ENCODE measurements at places on chromosomes 13 and 19.

DNA sequence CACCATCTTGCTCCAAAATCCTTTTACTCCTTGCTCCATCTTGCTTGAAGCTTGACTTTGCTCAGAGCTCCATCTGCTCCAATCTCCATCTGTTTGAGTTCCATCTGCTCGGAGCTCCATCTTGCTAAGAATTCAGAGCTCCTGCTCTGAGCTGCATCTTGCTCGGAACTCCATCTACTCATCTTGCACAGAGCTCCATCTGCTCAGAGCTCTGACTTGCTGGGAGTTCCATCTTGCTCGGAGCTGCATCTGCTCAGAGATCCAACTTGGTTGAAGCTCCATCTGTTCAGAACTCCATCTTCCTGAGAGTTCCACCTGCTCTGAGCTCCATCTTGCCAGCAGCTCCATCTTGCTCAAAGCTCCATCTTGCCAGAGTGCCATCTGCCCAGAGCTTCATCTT lies 80.6 kb upstream of the ZNF98 start:
- no peak for DNase-seq

DNA sequence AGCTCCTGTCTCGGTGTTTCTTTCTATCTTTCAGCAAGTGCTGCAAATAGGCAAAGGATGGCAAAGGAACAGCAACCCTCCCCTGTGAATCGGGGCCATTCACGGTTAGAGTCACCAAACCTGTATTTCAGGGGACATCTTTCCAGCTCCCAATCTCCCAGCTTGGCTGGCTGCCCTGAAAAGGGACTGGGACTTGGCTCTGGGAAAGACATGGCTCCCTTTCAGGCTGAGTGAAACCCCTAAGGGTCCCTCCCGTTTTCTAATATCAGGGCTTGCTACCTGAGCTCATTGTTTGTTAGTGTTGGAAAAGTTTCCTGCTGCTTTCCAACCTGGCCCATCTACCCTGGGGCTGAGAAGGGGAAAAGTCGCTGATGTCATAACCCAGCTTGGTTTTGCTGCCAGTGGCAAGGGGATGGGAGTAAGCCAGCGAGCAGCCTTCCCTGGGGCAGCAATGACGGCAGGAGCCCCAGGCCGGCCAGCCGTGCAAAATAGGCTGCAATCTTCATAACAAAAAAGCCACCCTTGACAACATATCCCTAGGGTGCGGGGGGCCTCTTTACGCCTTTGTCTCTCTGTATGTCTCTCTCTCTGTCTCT lies 29.9 kb downstream of the SERP2 start:
- no peak for DNase-seq

- no peak for DNase-seq
These were observed 13.1 kb upstream of the GTF3A start for GRCh38 chr13:27411341-27411740.

DNA sequence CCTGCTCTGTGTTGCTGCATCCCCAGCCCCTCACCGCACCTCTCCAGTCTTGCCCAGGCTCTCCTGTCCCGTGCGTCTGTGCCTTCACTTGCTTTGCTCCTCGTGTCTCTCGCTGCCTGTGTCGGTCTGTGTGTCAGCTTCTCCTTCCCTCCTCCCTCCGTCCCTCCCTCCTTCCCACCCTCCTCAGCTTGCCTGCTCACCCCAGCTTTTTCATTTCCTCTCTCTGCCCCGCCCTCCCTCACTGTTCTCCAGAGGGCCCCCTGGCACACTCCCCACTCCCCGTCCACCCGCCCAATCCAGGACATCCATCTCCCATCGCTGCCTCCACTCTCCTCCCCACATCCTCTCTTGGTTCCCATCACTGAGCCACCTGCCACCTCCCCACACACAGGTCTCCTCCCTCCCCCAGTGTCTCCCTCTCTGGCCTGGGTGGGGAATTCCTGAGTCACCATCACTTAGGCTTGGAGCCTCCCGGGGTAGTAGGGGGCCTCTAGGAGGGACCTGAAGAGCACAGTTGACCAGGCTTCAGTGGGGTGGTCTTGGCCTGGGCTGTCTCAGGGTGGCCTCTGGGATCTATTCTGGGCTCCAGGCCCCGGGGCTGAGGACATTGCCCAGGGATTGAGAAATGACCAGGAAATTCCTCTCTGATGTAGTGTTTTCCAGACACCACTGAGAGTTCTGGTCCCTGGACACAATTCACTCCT lies at the start of gene PTGIR:
Gene PTGIR, minus strand, starts transcription at position 132 of the 704 bp plus-strand sequence. CDS start 864 bp downstream, outside the sequence.
- peak; percentile 81 for DNase-seq

DNA sequence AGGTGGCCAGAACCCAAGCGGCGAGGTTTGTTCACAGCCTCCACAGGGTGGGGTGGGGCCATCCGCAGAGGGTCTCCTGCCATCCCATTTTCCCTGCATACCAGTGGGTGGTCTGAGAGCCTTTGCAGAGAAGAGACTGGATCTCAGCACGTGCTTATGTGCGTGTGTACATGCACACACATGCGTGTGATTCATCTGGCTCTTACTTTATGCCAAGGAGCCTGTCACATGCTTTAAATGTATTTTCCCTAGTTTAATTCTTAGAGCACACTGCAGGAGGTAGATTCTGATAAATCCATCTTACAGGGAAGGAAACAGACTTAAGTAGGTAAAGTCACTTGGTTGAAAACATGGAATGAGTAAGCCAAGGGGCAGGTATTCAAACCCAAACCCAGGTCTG lies 47.1 kb downstream of the CAPN12 start:
- DNase-seq, result no peak

DNA sequence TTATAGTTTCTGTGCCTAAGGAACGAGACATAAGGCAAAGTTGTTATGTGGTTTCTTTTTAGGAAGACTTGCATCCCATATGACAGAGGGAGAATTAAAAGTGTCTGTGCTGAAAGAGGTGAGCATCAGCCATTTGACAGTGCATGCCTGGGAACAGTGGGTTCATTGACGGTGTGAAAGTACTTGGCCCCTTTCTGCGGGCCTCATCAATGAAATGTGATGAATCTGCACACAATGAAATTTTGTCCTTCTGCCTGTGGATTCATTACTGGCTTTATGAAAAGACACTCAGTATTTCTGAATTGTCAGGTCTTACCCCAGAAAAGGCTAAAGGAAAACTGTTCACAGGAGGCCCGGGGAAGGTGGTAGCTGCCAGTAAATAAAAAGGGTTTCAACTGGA lies 295.8 kb downstream of the FOXO1 start:
- no peak for DNase-seq

DNA sequence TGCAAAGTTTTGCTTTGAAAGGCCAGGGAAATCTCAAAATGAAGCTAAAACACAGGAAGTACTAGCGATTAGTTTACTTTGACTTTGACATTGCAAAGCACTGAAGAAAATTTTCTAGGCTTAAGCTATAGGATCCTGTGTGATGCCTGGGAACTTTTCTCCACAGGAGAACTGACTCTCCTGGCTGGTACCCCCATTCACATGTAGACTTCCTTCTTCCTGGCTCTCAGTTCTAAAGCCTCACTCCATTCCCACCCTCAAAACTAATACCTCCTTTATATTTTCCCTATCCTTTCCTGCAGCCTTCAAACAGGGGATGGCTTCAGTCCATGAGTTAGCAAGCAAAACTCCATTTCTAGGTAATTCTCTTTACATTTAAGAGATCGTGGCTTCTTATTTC lies 189.5 kb downstream of the SLITRK1 start:
- DNase-seq, result no peak

DNA sequence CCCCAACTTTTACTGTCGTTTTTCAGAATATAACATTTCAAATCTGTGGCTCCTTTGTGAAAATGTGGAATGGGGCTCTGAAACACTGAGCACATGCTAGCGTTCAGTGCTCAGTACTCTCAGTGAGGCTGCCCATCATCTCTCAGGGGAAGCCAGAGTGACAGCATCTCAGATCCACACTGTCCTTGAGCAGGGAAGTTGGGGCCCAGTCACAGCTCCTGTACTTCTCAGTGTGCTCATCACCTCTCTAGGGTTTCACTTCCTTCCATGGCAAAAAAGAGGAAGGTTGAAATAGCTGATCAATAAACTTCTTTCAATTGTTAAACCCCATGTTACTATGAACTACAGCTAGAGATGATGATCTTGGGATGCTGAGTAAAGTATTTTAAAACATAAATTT lies 565.9 kb upstream of the SPRY2 start:
- no peak for DNase-seq

GRCh38 chr13:58051807-58052375 lies 420.3 kb downstream of the PCDH17 start:
- no peak for DNase-seq

GRCh38 chr19:9885077-9885552 lies 50.0 kb downstream of the PIN1 start:
- DNase-seq, result peak; percentile 51

DNA sequence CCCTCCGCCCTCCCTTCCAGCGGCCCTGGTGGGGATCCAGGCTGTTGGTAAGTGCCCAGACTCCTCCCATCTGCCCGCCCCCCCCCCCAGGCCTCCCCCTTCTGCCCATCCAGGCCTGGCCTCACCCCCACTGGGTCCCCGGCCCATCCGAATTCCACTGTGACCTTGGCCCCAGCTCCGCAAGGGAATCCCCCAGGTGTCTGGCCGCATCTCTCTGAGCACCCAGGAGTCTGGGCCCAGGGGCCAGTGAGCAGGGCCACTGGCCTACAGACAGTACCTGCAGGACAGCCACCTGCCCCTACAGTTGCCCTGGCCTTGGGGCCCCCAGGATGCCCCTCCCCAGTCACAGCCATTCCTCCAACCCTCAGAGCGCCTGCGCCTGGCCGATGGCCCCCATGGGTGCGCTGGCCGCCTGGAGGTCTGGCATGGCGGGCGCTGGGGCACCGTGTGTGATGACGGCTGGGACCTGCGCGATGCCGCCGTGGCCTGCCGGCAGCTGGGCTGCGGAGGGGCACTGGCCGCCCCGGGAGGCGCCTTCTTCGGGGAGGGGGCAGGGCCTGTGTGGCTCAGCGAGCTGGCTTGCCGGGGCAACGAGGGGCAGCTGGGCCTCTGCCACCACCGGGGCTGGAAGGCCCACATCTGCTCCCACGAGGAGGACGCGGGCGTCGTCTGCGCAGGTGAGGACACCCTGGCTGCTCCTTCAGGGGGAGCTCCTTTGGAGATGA lies 912 bp downstream of the SSC5D start:
- peak; percentile 36 for DNase-seq

DNA sequence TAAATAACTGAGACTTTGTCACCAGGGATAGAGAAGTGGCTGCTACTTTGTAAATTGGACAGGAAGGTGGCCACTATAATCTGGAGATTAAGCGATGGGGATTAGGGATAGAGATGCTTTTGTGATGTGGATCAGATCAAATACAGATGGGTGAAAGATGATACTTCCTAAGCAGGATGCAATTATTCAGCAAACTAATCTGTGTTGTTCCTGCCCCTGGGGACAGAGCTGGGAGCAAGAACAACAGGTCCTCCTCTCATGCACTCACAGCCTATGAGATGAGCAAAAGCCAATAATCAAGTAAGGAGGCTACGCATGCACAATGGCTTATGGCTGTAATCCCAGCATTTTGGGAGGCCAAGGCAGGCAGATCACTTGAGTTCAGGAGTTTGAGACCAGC lies 4.6 kb downstream of the RGL3 start:
- no peak for DNase-seq

GRCh38 chr13:46577696-46578589 lies 25.0 kb downstream of the LRCH1 start:
- no peak for DNase-seq

GRCh38 chr13:84086847-84087162 lies 204.5 kb upstream of the SLITRK1 start:
- DNase-seq, result no peak

- no peak for DNase-seq
These were observed 4.0 kb downstream of the TCF3 start for GRCh38 chr19:1648459-1648849.

- no peak for DNase-seq
These were observed 313.2 kb downstream of the SHISA2 start for GRCh38 chr13:25738342-25739196.

GRCh38 chr13:92487238-92487637 lies 739.4 kb upstream of the GPC6 start:
- DNase-seq, result no peak

DNA sequence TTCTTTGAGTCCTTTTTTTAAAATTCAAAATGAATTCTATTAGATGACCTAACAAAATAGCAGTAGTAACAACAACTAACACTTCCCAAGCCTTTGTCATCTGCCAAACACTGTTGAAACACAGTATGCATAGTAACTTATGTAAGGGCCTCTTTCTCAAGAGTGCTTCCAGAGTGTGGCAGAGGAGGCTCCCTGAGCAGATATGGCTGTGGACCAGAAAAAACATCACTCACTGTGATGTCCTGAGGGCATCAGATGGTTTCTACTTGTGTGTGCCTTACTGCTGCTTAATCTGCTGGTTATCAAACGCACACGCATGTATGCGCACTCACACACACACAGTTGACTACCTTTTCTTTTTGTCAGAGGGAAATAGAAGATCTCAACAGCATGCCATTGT lies 110.8 kb downstream of the DLEU7 start:
- no peak for DNase-seq

- DNase-seq, result no peak
These were observed 34.9 kb upstream of the METTL21C start for GRCh38 chr13:102729560-102730270.

DNA sequence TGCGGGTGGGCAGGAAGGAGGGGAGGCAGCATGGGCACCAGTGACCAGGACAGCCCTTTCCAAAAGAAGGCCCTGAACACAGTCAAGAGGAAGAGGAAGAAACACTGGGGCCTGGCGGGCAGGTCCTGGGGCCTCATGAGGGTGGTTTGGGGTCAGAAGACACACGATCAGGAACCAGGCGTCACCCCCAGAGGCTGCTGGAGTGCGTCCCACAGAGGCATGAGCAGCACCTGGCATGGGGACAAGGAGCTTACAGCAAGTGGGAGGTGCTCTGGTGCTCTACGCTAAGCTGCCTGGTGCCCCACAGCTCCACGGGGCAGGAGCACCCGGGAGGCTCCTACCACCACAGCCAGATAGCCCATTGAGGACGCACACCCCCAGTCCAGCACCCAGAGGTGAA lies 20.0 kb downstream of the ELL start:
- DNase-seq, result peak; percentile 75

GRCh38 chr19:54017261-54017660 lies 25.8 kb downstream of the CACNG6 start:
- DNase-seq, result no peak

DNA sequence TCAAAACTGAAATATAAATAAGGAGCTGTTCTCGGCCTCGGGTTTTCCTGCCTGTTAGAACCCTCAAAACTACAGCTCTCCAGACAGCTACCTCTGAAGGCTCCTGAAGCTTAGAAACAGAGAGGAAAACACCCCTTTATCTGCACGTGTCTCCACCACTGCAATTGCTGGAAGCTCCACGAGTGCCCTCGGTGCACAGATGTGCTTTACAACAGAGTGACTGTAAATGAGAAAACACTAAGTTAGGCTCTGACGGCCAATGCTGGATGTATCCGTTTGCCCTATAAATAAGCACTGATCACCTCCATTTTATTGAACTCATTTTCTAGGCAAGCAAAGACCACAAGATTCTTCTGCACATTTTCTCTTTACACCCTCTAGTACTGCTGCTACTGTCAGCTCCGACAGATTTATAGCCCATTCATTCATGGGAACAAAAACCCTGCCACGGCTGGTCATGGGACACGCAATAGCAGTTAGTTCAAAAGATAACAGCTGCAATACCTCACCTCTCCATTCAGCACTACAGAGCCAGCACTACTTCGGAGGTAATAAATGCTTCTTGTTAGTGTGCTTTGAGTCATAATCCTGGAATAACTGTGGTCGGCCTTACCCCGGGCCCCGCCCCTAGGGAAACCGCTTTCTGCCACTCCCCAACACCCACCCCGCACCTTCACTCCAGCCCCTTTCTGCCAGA lies 241.1 kb upstream of the ZNF507 start:
- DNase-seq, result no peak

Data from left cardiac atrium (tissue), 4 donors.